ENCODE measurements at places on chromosomes 4 and X.

GRCh38 chr4:83993774-83994173, 457.9 kb downstream of the GPAT3 start:
- DNase-seq, result no peak

- no peak for DNase-seq
These were observed 5.7 kb downstream of the IL2 start for GRCh38 chr4:122450847-122451246.

GRCh38 chr4:185764876-185765275, 47.1 kb downstream of the SORBS2 start:
- DNase-seq, result no peak

DNA sequence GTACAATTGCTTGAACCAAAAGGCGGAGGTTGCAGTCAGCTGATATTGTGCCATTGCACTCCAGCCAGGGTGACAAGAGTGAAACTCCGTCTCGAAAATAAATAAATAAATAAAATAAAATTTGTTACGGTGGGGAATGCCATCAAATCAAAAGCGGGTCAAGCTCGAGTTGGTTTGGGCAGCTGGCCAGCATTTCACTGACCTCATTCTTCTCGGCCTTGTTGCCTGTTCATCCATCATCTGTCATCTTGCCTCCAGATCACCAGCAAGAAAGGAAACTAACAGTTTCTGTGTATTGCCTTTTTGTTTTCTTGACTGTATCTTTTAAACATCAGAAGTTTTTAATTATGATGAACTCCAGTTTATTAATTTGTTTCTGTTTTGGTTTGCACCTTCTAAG, 31.5 kb upstream of the KLHL2 start:
- no peak for DNase-seq

GRCh38 chrX:5474282-5474681, 754.4 kb downstream of the NLGN4X start:
- DNase-seq, result no peak

GRCh38 chrX:23633834-23634580, 33.3 kb upstream of the PRDX4 start:
- no peak for DNase-seq

DNA sequence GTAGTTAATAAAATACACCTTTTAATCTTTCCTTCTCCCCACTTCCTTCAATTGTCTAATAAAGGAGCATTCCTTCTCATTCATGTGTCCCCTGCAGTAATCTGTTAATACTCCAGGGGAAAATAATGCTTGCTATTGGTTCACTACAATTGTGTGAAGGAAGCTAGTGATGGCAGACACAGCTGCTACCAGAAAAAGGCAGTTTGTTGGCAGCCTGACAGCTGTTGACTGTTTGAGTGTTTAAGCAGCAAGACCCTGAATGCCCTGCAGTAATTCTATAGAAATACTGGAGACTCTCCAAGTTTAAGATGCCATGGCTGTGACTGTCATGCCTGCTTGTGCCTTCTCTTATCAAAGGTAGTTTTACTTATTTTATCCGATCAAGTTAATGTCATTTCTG, 359.5 kb downstream of the C4orf33 start:
- DNase-seq, result no peak

DNA sequence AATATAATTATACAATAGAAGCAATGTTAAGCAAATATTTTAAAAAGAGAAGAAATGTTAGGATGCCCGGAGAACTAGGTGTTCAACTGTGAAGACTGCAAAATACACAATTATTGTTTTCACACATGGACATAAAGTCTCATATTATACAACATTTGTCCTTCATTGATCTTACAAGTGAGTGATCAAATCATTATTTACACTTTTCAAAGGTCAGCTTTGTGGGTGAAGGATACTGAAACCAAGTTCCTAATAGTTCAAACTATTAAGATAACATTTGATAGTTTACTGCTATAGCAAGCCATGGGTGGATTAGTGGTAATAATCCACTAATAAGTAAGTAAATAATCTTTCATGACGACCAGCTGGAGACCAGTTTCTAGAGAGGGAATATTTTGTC, 23.3 kb downstream of the CTSO start:
- DNase-seq, result no peak

DNA sequence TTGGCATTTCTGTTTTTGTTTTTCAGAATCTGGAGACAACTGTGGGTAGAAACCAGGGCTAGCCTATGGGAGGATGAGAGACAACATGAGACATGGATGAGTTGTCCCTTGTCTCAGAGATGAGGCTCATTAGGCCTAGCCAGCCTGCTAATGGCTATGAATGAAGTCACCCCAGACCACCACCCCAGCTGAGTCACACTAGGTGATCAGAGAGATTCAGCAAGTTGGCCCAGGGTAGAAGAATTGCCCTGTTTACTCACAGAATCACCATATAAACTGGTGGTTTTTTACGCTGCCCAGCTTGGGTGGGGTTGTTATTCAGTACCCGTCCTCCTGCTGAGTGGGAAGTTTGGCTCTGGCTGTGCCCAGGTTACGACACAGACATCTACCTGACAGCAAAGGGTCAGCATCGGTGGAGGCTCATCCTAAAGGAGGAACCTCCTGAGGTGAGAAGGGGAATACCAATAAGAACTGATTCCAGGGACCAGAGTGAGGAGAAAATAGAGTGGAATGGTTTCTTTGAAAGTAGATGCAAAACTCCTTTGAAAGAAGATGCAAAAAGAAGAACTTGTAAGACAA, 17.2 kb upstream of the ARSJ start:
- no peak for DNase-seq

- no peak for DNase-seq
These were observed 85.0 kb upstream of the MYOZ2 start for GRCh38 chr4:119050527-119051090.

GRCh38 chr4:78669453-78669852, 106.7 kb upstream of the BMP2K start:
- no peak for DNase-seq

GRCh38 chrX:10597871-10598270, 22.5 kb downstream of the MID1 start:
- no peak for DNase-seq

DNA sequence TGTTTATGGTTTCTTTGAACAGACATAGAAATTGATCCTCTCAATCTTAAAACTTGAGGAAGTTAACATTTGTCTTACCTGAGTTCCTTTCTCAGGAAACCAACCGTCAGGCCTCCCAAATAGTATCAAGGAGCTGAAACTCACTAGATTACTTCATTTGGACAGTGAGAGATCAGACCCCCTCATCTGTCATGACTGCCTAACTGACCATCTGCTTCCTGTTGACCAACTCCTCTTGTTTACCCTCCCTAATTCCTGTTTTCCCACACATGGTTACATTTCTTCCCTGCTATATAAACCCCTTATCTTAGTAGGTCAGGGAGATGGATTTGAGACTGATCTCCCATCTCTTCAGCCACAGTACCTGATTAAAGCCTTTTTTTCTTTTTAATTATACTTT, 46.2 kb upstream of the NMU start:
- no peak for DNase-seq

- no peak for DNase-seq
These were observed 178.6 kb upstream of the JADE1 start for GRCh38 chr4:128630871-128631270.

DNA sequence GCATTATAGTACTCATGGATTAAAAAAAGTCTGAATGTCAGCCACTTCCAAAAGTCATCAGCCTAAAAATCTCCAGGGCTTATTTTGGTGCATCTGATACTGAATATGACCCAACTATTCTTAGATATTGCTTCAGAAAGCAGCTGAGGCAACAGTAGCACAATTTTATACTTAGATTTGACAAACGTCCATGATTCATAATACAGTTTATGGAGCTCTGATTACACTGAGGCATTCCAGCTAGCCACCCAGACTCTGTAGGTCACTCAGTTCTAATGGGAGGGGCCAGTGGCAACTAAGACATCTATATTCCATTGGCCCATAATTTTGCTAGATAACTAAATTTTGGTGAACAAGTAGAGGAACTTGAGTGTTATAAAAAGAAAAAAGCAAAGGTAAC, 10.3 kb downstream of the SPATA4 start:
- no peak for DNase-seq

GRCh38 chr4:122224348-122224747, 72.2 kb downstream of the BLTP1 start:
- DNase-seq, result no peak

- DNase-seq, result no peak
These were observed 15.3 kb downstream of the TMEM271 start for GRCh38 chr4:560731-561291.

DNA sequence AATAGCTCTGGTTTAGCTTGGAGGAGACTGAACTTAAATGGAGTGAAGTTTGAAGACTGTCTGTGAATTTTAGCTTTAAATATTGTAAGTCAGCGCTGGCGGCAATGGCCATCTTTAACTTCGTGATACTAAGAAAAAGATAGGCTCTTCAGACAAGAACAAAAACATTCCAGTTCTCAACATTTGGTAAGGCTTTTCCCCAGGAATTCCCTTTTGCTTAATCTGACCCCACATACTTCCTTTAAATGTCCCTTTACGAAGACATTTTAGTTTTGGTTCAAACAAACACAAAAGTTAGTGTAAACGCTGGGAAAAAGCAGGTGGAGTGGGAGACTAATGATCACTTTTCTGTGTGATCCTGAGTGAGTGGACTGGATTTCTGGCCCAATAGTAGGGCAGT, 106.2 kb downstream of the MAML3 start:
- DNase-seq, result no peak

- no peak for DNase-seq
These were observed 255.7 kb downstream of the TMEM47 start for GRCh38 chrX:34401411-34401810.

DNA sequence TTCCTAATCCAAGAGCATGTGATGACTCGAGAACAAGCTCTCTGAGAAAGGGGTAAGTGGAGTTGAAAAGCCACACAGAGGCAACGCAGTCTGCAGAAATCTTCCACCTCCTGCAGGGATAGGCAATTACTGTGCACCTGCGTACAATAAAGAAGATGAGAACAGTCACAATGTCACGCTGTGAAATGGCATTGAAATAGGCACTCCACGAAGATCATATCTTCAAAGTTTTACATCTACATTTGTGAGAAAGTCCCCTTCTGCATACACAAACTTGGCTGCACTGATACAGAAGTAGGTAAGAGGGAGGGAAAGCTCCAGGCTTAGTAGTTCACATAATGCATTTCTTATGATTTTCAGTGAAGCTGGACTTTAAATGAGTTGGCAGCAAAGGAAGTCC, 27.1 kb downstream of the DDX60L start:
- no peak for DNase-seq

DNA sequence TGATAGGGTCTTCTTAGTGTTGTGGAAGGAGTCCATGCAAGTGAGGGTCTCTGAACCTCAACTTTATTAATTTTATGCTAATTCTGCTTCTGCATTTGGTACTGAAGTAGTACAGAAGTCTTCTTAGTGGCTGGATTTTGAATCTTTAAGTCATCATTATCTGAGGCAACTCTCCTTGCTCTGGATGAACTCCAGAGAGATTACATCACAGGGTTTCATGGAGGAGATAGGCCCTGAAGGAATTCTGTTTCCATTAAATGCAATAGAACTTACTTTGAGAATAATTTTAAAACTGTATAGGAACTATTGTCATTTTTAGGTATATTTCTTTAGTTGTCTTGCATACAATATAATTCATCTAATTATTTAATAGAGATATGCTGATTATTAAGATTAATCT, 451.2 kb downstream of the FAT4 start:
- no peak for DNase-seq

- DNase-seq, result no peak
These were observed 907 bp upstream of the ATP10D start for GRCh38 chr4:47484168-47484567.

DNA sequence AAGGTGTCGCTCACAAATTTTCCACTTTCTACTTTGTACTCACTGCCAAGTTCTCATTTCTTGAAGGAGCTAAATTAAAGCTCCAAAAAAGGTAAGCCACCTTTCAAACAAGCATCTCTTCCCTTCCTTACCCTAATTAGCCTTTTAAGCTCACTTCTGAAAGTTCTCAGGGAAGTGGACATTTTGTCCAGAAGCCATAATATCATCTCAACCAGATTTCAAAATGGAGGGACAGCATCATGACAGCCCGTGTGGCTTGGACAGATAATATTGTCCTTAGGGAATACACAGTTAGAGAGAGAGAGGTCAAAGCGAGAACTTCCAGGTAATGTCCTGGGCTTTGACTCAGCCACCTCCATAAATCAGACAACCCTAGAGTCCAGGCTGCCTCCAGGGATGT, 93.8 kb upstream of the ANXA3 start:
- DNase-seq, result no peak

DNA sequence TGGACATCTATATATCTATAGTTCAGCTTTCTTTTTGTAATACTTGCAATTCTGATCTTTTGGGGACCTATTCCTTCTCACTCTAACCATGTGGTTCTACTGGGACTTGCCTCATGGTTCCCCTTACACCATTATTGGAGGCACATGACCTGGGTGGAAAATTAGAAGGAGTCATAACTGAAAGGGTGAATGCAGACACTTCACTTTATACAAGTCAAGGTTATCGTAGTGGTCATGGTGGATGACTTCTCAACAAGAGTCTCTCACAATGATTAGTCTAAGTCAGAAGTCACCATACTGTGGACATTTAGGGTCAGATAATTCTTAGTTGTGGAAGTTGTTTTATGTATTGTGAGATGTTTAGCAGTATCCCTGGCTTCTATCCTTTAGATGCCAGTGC, 10.5 kb upstream of the EIF4E start:
- DNase-seq, result no peak

- DNase-seq, result no peak
These were observed 27.2 kb downstream of the UPRT start for GRCh38 chrX:75301060-75301459.

- DNase-seq, result no peak
These were observed 883 bp upstream of the KLHL4 start for GRCh38 chrX:87516717-87517121.

- no peak for DNase-seq
These were observed 1.2 kb upstream of the FSTL5 start for GRCh38 chr4:162164906-162165510.

GRCh38 chr4:152368001-152368400, 167.9 kb downstream of the FBXW7 start:
- DNase-seq, result no peak

Measured in stimulated activated CD4-positive, alpha-beta T cell treated with anti-CD3 and anti-CD28 coated beads, Interleukin-1b, Interleukin-23, amount 100 ng/mL, for 1 hour (primary cell).